EL (cell line): ENCODE measurements at places on chromosomes 13 and 19.

GRCh38 chr13:100315522-100315921, 226.6 kb downstream of the PCCA start:
- no peak for DNase-seq

DNA sequence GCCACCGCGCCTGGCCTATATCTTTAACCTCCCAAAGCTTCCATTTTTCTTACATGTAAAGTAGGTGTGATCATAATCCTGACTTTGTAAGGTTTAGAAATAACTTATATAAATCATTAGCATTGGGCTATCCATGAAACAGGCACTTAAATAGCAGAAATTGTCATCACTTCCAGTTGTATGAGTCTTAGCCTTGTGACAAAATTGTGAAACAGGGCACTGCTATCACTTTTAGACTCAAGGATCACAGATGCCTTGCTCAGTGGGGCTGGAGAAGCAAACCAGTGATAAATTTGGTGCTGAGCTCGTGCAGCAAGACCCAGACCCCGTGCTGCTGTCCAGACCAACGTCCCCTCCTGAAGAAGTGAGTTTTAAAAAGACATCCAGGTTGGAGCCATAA, 209.7 kb downstream of the KATNAL1 start:
- no peak for DNase-seq

- no peak for DNase-seq
These were observed 8.6 kb downstream of the GAS6 start for GRCh38 chr13:113855012-113855921.

DNA sequence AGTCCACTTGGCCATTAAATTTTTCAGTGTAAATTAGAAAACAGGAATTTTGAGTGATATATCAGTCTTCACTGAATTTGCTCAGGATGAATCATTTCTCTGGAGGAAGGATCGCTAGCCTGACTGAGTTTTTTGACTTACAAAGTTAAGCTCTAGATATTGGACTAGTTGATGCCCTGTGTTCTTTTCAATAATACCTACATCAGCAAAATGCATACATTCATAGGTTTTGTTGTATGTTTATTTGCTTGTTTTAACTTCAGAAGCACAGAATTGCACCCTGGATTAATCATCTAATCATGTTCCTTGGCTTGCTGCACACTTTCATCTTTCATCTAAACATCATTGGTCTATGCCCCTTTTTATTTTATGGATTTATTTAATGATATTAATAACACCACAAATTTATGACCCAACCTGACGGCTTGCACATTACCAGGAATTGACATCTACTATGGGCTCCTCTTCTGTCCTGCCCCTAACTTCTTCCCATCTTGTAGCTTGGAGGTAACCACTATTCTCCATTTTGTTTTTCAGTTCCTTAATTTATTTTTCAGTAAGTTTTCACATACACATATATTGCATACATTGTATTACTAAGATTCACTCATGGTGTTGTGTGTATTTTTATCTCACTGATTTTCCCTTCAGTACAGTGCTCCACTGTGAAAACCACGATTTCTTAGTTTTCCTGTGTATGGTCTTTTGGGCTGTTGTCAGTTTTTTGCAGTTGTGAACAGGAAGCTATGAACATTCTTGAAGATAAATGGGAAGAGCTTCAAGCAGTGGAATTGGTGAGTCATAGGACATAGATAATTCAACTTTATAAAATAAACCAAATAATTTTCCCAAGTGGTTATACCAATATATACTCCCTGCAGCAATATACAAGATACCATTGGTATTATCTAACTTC, 23.3 kb downstream of the COMMD6 start:
- DNase-seq = peak; percentile 40
